ENCODE measurements at places on chromosomes 1 and 21.

GRCh38 chr1:234477386-234478151, 1.4 kb downstream of the TARBP1 start:
- DNase-seq, result no peak

DNA sequence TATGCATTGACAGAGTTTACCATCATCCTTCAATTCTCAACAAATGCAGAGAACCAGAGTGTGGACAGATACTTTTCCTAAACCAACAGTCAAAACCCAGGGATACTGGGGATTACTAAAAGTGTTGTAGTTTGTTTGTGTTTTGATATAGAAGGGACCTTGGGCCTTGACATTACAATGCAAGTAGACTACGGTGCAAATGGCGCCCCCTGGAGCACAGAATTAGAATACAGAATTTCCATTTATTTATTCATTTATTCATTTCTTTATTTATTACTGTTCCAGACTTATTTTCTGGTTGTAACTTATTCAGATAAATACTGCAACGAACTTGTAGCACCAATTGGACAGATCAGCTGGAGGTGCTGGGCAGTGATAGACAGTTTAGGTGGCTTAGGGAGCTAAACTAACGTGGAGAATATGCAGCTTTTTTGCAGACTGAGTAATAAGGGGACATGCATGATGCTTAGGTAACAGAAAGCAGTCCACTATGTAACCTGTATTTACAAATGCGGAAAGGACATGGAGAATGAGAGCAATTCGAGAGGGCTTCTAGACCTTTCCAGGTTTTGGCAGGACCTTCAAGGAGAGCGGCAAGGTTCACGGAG, 42.6 kb downstream of the KIRREL1 start:
- no peak for DNase-seq

DNA sequence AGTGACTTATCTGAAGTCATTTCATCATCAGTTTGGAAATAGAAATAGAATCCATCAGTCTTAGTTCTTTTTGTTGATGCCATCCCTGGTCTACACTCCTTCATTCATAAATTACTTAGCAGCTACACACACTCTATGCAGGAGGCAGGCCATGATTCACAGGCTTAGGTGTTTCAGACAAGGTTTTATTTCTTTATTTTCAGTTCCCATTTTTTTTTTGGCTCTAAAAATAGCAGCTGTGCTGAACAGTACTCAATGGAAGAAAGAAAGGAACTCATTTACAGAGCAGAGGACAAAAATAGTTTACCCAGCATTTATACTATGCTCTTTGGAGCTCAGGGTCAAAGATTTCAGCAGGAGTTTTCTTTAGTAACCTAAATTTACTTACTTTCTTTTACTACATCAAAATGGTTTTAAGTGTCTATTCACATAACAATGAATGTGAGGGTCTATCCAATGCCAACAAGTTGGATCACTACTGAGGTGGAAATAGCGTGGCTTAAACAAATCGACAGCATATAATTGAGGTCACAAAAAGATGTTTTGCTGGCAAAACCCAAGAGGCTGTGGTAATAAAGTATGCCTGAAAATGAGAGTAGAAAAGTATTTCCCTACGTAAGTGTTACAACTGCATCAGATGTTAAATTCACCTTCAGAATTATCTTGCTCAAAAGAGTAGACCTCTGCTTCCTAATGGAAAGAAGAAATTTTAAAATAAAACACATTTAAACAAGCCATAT, 7.7 kb downstream of the KRTAP19-8 start:
- no peak for DNase-seq

GRCh38 chr21:38843806-38844503, 38.2 kb downstream of the ETS2 start:
- DNase-seq, result no peak

DNA sequence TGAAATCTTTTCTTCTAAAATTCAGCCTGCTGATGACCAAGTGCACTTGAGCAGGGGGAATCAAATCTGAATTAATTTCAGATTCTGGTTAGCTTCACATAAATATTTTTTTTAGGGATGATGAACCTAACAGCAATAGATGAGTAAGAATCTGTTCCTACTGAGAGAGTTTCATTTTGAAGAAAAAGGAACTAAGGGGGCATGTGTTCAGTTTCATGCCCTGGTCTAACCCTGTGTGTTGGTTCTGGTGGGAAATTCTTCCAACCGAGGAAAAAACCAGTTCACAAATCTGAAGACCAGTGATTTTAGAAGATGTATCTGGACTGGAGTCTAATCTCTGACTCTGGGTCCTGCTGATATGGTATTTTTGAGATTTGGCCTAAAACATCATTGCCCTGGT, 13.7 kb downstream of the SELL start:
- no peak for DNase-seq
